ENCODE measurements at places on chromosomes 5 and 9.

GRCh38 chr9:130308081-130308571 is 42.6 kb downstream of the HMCN2 start:
- DNase-seq, result no peak

- no peak for DNase-seq
Measured at GRCh38 chr9:132003896-132004295, 75.8 kb downstream of the MED27 start.

- DNase-seq, result no peak
Measured at GRCh38 chr9:34793428-34793827, 83.5 kb upstream of the CCL21 start.

- no peak for DNase-seq
Measured at GRCh38 chr9:82457298-82457697, 468.7 kb downstream of the SPATA31D1 start.

- no peak for DNase-seq
Measured at GRCh38 chr9:16132513-16132912, 579.7 kb downstream of the CCDC171 start.

GRCh38 chr5:71972777-71973473 is 134.3 kb upstream of the MAP1B start:
- DNase-seq, result no peak
